Lower leg skin (tissue), 4 donors: ENCODE measurements at places on chromosomes 11 and 22. TPM values are rescaled to one million over a fixed set of nuclear protein-coding genes. Genes with fewer than 3 reads are reported as not detected.

Gene TNNI2
- 17.7 TPM for total RNA-seq

DNA sequence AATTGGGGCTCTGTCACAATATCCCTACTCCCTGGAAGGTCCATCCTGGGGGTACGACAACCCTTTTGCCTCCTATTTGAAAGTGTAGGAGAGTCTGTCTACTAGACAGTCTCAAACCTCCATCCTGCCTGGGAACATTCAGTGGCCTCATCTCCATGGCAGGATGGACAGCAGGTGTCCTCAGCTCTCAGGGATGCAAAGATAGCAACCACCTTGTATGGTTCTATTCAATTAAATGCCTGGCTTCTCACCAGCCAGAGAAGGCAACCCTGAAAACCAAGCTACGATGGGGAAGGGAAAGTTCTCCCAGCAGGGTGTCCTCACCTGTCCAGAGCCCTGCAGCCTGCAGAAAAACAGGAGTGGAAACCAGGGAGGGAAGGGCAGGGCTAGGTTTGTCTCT, 164.9 kb downstream of the MIAT start:
- no peak for DNase-seq

Gene LYVE1
- total RNA-seq, result 24.3 TPM

GRCh38 chr11:130616573-130616972, 168.1 kb downstream of the ADAMTS15 start:
- no peak for DNase-seq

GRCh38 chr11:64742889-64743590, 902 bp downstream of the RASGRP2 start:
- no peak for DNase-seq

- no peak for DNase-seq
Measured at GRCh38 chr11:45915446-45915845, 2.2 kb downstream of the PEX16 start.

DNA sequence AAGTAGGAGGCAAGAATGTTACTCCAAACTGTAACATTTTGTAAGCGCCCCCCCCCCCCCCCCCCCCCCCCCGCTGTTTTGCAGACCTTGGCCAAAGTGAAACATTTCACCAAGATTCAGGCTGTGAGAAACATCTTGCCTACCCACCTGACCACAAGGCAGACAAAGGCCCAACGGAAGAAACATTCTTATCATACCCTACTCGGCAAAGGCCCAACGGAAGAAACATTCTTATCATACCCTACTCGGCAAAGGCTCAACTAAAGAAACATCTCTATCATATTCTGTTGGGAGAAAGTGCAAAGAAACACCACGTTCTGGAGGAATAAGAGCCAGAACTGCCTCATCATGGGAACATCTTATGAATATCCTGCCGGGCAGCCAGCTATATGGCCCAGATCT, 117.1 kb downstream of the JRKL start:
- DNase-seq, result no peak

- no peak for DNase-seq
Measured at GRCh38 chr22:47121791-47122190, 359.3 kb downstream of the TBC1D22A start.

- DNase-seq, result peak; percentile 60
Measured at GRCh38 chr11:8671193-8671612, 11.3 kb downstream of the TRIM66 start.

GRCh38 chr22:17065433-17065832, 19.4 kb upstream of the IL17RA start:
- no peak for DNase-seq

DNA sequence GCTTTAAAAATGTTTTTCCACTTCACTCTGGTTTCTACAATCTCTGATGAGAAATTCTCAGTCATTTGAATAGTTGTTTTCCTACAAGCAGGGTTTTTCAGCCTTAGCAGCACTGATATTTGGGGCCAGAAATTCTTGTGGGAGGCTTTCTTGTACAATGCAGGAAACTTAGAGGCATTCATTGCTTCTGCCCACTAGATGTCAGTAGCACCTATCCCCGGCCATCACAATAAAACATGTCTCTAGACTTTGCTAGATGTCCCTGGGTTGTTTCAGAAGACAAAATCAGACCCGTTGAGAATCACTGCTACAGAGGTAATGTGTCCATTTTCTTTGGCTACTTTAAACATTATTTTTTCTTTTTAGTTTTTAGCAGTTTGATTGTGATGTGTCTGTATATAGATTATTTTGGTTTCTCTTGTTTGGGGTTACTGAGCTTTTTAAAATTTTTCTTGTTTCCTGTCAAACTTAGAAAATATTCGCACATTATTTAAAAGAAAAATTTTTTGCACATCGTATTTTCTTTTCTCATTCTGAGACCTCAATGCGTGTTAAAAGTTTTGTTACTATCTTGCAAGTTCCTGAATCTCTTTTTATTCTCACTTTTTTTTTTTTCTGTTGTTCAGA, 60.8 kb upstream of the CCDC179 start:
- no peak for DNase-seq

Gene SPTBN2
- 576 TPM for total RNA-seq

GRCh38 chr22:50250555-50251476, at the start of gene HDAC10:
TSS of gene HDAC10 (minus strand) at chr22:50251265. CDS start at chr22:50251032, 233 bp downstream.
- DNase-seq, result peak; percentile 63

Gene ST14
- 95.0 TPM for total RNA-seq

Gene RAB38
- total RNA-seq, result 87.3 TPM

DNA sequence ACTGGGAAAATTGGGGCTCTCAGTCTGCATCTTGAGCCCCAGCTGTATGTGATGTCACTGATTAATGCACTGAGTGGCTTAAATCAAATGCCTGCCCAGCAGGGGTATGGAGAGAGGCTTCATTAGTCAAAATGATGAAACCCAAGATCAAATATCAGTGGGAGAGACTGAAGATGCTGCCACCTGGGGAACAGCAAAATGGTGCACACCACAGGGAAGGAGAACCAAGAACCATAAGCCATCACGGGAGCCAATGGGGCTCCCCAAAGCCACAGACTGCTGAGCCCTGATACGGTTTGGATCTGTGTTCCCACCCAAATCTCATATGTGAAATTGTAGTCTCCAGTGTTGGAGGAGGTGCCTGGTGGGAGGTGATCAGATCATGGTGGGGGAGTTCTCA, 85.6 kb downstream of the CTTN start:
- no peak for DNase-seq

Gene OVOL1
- 77.0 TPM for total RNA-seq
